ENCODE measurements at places on chromosomes 3 and 15.

GRCh38 chr15:81052046-81052445, 51.3 kb downstream of the TLNRD1 start:
- DNase-seq: no peak

DNA sequence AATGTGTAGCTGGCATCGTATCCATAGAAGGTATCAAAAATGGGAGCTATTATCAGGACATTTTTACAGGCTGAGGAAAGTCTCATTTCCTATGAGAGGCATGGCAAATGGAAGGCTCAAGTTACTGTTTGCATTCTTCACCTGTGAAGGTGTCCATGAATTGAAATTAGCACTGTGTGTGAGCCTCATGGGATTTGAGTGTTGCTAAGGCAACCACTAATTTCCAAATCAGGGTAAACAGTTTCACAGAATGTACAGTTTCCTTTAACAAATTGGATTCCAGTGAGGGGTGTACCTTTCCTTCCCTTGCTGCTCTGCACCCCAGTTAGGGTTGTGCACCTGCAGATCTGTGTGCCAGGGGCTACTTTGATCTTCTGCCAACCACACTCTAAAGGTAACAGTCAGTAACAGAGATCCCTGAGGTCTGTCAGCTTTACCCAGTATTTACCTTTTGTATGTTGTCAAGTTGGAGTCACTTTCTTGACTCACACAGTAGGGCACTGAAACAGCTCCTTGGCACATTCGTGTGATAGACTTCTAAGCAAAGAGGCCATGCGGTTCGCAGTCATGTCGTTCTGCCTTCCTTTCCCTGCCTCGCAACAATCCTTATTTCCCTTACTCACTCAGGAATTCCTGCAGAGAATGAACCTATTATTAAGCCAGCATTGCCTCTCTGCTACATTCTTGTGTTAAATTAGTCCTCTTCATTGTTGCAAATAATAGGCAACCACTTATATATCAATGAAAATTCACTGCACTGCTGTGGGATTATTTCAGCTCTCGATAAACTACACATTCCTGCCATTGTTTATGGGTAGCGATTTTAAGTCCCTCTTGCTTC, 129.8 kb upstream of the GBE1 start:
- no peak for DNase-seq

DNA sequence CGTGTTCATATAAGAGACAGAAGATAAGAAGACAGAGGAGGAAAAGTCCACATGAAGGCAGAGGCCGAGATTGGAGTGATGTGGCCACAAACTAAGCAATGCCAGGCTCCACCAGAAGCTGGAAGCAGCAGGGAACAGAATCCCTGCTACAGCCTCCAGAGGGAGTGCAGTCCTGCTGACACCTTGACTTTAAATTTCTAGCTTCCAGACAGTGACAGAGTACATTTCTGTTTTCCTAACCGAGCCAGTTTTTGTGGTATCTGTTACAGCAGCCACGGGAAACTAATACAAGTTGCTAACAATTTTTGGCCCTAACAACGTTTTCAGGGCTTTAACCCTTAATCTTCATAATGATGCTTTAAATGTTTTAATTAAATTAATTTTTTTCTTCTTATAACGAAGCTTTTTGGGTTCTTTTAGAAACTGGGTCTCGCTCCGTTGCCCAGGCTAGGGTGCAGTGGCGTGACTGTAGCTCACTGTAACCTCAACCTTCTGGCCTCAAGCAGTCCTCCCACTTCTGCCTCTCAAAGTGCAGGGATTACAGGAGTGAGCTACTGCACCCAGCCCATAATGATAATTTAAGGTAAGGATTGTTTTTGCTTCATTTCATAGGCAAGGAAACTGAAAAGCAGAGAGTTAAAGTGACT, 202.3 kb upstream of the PROK2 start:
- DNase-seq: no peak

DNA sequence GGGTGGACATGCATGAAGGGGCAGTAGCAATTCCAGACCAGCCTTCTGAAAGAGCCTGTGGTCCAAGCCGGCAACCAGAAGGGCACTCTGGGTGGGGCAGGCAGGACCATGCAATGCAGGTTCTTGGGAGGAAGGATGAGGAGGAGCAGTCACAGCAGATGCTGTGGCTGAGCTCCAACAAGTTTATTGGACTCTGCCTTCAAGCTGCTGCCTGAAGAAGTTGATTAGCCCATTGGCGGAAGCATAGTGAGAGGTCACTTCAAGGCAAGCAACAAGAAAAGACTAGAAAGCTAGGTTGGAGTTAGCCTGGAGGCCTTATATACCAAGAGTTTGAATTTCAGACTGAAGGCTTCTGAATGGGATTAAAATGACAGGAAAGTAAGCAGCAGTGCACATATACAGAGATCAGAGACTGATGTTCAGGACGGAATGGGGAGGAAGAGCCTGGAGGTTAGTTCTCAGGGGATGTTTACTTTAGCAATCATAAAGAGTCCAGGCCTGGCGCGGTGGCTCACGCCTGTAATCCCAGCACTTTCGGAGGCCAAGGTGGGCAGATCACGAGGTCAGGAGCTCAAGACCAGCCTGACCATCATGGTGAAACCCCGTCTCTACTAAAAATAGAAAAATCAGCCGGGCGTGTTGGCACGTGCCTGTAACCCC, 39.9 kb downstream of the SFMBT1 start:
- no peak for DNase-seq

- no peak for DNase-seq
Observed at GRCh38 chr3:174243171-174243570, 616.0 kb upstream of the NAALADL2 start.

GRCh38 chr15:92843326-92843725, 56.8 kb upstream of the CHD2 start:
- DNase-seq: no peak

DNA sequence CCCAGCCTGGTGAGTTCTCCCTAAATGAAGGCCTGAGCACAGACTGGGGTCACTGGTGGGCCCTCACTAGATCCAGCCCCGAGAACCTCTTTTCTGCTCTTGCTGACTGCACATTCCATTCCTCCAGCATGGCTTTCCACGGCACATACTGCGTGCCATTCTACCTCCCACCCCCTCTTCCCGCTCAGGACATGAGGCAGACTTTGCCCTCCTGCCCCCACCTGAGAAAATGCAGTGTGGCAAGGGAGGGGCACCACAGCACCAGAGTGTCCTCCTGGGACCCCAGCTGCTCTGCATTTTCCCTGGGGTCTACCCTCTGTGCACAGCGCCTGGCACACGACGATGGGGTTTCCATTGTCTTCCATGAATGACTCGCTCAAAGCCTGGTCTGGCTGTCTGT, 6.1 kb upstream of the SLCO2A1 start:
- DNase-seq: no peak

DNA sequence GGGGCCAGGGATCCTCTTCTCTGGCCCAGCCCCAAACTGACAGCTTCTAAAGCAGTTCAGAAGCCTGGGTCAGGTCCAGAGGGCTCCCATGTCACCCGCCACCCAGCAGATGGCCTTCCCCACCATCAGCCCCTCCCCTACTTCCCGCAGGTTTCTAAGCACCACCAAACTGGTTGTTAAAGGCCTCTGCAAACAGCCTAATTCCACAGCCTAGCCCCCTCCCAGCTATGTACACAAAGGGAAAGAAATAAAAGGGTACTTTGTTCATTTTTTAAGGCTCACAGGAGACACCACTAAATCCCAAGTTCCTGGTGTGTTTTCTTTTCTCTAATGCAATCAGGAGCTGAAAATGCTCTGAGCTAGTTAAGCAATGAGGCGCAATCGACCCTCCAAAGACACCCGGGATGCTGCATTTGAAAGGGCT, 30.6 kb downstream of the PLCH1 start:
- DNase-seq: no peak

DNA sequence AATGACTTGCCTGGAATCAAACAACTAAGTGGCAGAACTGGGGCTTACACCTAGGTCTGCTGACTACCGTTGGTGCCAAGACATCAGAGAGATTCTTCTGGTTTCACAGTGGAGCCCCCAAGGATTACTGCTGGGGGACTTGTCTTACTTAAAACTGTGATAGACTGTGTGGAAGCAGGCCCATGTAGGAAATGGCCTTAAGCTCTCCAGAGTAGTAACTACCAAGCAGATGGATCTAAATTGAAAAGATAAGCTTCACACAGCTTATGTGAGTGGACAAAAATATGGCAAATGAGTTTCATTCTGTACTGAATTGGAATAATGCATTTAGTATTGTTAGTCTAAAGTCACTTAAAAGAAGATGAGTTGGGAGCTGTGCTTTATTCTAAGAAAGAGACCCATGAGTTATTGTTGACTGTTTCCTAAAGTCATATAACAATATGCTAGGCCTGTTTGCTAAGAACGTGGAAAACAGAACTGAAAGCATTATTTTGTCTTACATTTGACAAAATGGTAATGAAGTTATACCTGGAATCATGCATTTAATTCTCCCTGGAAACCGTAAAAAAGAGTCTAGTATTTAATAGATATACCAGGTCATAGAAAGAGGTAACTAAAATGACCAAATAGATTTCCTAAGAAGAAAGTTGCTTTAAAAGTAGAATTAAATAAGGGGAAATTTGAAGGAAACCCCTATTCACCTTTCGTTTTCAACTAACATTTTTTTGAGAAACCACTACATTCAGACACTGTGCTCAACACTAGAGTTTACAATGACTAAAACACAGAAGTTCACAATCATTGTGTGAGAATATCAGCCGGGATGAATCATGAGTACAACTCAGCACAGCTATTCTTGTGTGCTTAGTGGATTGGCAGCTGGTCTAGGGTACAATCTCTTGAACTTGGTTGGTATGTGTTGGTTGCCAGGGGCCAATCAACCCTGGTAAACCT, 13.0 kb upstream of the MAPK6 start:
- DNase-seq: no peak

GRCh38 chr15:69323893-69324430, 25.2 kb downstream of the PAQR5 start:
- no peak for DNase-seq

DNA sequence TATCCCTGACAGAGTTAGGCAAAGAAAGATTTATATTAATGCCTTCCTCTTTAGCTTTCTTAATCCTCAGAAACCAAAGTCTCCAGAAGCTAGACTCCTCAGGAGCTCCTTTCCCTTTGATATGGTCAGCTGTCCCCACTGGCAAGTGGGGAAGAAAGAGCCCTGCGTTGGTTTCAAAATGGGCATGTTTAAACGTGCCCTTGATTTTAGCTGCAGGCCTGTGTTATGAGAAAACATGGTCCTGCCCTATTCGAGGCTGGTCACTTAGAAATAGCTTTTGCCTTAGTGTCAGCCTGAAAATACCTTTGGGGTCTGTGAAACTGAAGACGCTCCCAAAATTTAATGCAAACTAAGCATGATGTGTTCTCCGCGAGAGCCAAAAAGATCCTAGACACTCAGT, 135.5 kb upstream of the RARB start:
- no peak for DNase-seq
